Psoas muscle (tissue), 8 donors: ENCODE measurements at places on chromosomes 6 and 20. TPM values are rescaled to one million over a fixed set of nuclear protein-coding genes. Genes with fewer than 3 reads are reported as not detected.

Gene RBCK1
- total RNA-seq: 34.1 TPM

Gene FNDC11
- not detected for total RNA-seq

Gene TOMM34
- 18.0 TPM for total RNA-seq

Gene OR2H2
- not detected for total RNA-seq

Gene GPR63
- total RNA-seq: 0.05 TPM

Gene FLOT1
- total RNA-seq: 166 TPM

Gene RCAN2
- total RNA-seq: 69.5 TPM

Gene PARD6B
- total RNA-seq: 5.0 TPM

Gene OOEP
- total RNA-seq: not detected

Gene NMBR
- total RNA-seq: not detected

Gene PTCHD4
- not detected for total RNA-seq

Gene RNF144B
- total RNA-seq: 33.6 TPM

Gene C6orf58
- not detected for total RNA-seq

Gene C20orf96
- total RNA-seq: 2.1 TPM

Gene PABPC1L
- total RNA-seq: 2.8 TPM

Gene WFDC5
- total RNA-seq: not detected

Gene ADGRB3
- total RNA-seq: 0.39 TPM

Gene ULBP3
- total RNA-seq: 0.34 TPM

Gene HAO1
- total RNA-seq: not detected

Gene SLC35D3
- not detected for total RNA-seq

Gene FKBP1C
- 0.54 TPM for total RNA-seq

Gene TMEM170B
- total RNA-seq: 7.4 TPM

Gene HLA-F
- total RNA-seq: 17.0 TPM

Gene PRKN
- total RNA-seq: 11.3 TPM

Gene MDN1
- 27.2 TPM for total RNA-seq

Gene PLAGL1
- total RNA-seq: 4.2 TPM

Gene TRIM31
- not detected for total RNA-seq

Gene VNN1
- 0.36 TPM for total RNA-seq

Gene BACH2
- total RNA-seq: 5.9 TPM

Gene QKI
- 275 TPM for total RNA-seq

Gene TAB2
- 44.3 TPM for total RNA-seq

Gene NOX3
- not detected for total RNA-seq

Gene MUC21
- not detected for total RNA-seq

Gene VSTM2L
- total RNA-seq: 0.84 TPM

Gene ZC2HC1B
- not detected for total RNA-seq

Gene EYS
- total RNA-seq: not detected

Gene OXT
- total RNA-seq: not detected

Gene LY6G6C
- not detected for total RNA-seq

Gene CLVS2
- total RNA-seq: 0.14 TPM

Gene RAET1E
- 3.1 TPM for total RNA-seq

Gene CPNE5
- total RNA-seq: 1.1 TPM

Gene SLC17A4
- not detected for total RNA-seq

Gene OR2J3
- total RNA-seq: not detected

Gene FBXO30
- 17.8 TPM for total RNA-seq
